NCI-H748 treated with DMSO at 0.1 percent for 48 hours (cell line): ENCODE measurements at places on chromosomes 4 and X.

GRCh38 chr4:11904846-11905739 is 476.4 kb upstream of the HS3ST1 start:
- no peak for DNase-seq

DNA sequence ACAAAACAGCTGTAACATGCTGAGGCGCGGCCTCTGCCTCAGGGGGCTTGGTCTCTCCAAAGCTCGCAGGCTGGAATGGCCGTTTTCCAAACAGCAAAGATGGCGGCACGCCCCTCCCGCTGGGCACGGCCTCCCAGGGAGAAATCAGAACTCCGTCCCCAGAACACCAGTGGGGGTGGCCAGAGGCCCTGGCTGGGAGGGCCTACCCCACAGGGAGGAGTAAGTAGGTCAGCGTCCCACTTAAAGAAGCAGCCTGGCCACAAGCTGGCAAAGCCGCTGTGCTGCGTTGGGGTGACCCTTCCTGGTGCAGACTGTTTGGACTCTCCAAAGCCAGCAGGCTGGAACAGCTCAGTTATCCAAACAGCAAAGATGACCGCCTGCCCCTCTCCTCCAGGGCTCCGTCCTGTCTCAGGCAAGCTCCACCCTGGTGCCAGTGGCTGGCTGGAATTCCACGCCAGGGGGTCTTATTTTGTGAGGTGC is 862.8 kb downstream of the TRIML1 start:
- no peak for DNase-seq

DNA sequence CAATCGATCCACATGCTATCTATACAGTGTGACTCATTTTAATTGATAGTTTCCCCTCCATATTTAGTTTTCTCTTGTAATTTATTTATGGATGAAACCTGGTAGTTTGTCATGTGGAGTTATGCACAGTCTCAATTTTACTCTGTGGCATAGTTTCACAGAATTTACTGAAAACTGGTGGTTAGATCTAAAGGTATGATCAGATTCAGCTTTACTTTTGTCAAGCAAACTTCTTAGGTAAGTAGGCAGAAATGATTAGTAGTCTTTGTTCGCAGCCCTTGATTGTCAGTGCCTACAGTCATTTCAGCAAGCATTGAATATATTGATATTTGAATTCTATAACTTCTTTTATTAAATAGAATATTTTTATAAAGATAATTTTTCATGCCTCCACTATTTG is 2.5 kb downstream of the ADD1 start:
- DNase-seq = no peak

- DNase-seq = peak; percentile 17
These were observed 333.1 kb upstream of the FAM241A start for GRCh38 chr4:111812114-111812513.

DNA sequence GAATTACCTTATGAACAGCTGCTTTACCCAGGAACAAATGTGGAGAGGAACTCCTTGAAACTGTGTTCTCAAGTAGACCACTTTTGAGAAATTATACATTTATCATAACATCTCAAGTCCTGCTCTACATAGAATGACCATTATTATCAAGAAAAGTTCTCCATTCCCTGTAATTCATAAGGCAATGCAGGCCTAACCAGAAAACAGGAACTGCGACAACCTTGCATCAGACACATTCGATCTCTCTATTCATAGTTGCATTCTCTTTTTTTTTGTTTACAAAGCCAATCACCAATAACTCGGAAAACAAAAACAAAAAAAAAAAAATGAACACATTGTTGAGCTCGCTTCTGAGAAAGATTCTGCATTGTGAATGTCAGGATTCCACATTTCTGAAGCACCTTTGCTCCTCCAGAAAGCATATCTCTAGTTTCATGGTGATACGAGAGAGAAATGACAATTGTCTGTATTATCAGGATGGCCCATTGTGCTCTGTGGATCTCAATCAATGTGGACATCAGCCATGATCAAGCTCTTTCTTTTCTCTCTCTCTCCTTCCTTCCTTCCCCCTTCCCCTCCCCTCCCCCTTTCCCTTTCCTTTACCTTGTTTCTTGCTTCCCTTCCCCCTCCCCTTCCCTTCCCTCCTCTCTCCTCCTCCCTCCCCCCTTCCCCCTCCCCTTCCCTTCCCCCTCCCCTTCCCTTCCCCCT is 32.4 kb upstream of the CD99 start:
- DNase-seq = no peak
